H9 (cell line): ENCODE measurements at places on chromosomes 1 and 21. TPM values are rescaled to one million over a fixed set of nuclear protein-coding genes. Genes with fewer than 3 reads are reported as not detected.

GRCh38 chr21:39060485-39061083 is 122.7 kb downstream of the PSMG1 start:
- DNase-seq: no peak
- no peak overlapping the region for H3K27ac ChIP-seq
- H3K36me3 ChIP-seq: peaks cover 4% of the 10 kb centered on the region
- H3K27me3 ChIP-seq: no peaks in the 10 kb centered on the region
- H3K4me3 ChIP-seq: no peak overlapping the region

DNA sequence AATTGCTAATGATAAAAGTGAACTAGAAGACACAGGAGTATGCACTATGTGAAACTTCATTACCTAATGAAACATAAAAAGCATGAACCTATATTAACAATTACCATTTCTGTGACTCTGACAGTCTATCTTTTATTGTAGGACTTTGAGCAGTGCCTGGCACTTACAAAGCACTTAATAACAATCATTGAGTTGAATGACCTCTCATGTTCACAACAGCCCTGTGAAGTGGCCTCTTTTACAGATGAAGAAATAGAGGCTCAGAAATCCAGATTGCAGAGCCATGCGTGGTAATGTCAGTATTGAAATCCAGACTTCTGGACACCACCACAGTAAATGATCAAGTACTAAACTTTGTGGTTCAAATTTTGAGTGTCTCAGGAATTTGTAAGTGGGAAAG is 326.4 kb downstream of the NTNG1 start:
- H3K36me3 ChIP-seq: no peaks in the 10 kb centered on the region
- H3K4me3 ChIP-seq: no peak overlapping the region
- no peaks in the 10 kb centered on the region for H3K4me1 ChIP-seq
- no peak overlapping the region for H3K27ac ChIP-seq

DNA sequence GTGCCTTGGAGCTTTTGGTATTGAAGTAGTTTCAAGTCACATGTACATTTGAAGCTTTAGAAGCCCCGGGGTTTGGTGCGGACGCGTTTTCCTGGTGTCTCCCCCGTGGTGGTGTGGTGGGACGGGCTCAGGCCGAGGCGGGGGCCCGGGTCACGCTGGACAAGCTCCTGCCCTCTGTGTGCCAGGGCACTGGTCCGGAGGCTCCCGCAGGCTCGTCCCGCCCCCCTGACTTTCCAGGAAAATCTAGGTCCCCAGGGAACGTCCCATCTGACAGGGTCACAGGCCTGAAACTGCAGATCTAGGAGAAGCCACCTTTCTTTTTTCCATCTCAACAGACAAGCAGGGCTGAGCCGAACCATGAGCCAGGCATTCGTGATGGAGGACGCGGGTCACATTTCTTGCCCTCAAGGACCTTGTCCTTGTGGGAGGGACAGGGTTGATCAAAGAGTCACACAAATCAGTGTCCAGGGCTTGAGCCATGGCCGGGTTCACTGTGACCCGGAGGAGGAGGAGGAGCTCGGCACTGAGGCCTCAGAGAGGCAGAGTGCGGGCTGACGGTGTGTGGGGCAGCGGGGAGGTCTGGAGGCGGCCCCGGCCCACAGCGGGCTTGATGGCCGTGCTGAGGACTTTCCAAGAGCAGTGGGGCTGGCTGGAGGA is 1.6 kb downstream of the DMRTB1 start:
- DNase-seq: no peak
- H3K4me1 ChIP-seq: no peaks in the 10 kb centered on the region
- H3K4me3 ChIP-seq: no peak overlapping the region
- H3K27ac ChIP-seq: no peak overlapping the region
- H3K27me3 ChIP-seq: no peaks in the 10 kb centered on the region
- no peaks in the 10 kb centered on the region for H3K36me3 ChIP-seq

DNA sequence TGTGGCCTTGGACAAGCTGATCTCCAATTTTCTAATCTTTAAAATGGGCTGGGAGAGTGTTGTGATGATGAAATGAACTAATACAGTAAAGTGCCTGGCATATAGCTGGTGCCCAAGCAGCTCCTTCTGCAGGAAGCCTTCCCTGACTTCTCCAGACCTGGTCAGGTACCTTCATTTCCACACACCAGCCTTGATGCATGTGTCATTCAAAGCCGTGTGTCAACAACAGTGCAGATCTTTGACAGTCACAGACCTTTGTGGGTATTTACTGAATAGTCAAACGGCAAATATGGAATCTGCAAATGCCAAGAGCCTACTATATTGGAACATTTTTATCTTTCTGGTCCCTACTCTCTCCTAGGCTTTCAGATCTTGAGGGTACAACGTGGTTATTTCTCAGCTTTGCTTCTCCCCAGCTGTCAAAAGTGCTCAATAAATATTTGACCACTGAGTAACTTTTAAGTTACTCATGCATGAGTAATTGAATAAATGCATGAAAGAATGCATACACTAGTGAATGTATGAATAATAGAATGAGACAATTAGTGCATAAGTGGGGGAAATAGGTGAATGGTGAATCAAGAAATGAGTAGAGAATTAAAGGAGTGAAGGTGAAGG is 75.4 kb downstream of the MDM4 start:
- no peak overlapping the region for H3K27ac ChIP-seq
- no peaks in the 10 kb centered on the region for H3K36me3 ChIP-seq
- no peak for DNase-seq
- H3K4me1 ChIP-seq: peaks cover 5% of the 10 kb centered on the region; the same call in 1 of the 2 replicates

- H3K4me1 ChIP-seq: no peaks in the 10 kb centered on the region
- H3K27me3 ChIP-seq: no peaks in the 10 kb centered on the region
- H3K27ac ChIP-seq: no peak overlapping the region
- no peak overlapping the region for H3K4me3 ChIP-seq
- no peaks in the 10 kb centered on the region for H3K36me3 ChIP-seq
Observed at GRCh38 chr1:188444526-188444925, 1615.8 kb downstream of the PLA2G4A start.

CLCA2 gene
- not detected in 2 replicates for total RNA-seq

- H3K36me3 ChIP-seq: no peaks in the 10 kb centered on the region
- H3K4me1 ChIP-seq: no peaks in the 10 kb centered on the region
- no peak overlapping the region for H3K27ac ChIP-seq
- no peak overlapping the region for H3K4me3 ChIP-seq
- no peak for DNase-seq
Observed at GRCh38 chr1:48077795-48078222, 80.6 kb upstream of the TRABD2B start.

DNA sequence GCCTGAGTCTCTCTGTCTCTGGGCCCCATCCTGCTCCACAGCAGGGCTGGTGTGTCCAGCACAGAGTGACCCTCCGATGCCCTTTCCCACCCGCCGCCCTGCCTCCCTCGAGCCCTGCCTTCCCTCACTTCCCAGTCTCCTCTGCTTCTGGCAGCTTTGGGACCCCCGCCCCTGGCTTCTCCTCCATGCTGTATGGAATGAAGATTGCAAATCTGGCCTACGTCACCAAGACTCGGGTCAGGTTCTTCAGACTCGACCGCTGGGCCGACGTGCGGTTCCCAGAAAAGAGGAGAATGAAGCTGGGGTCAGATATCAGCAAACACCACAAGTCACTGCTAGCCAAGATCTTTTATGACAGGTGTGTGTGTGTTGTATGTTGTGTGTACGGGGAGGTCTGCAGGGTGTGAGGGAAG is 14.3 kb downstream of the MOV10 start:
- no peak for DNase-seq
- no peaks in the 10 kb centered on the region for H3K27me3 ChIP-seq

FAM177B gene
- total RNA-seq: not detected in 2 replicates

DNA sequence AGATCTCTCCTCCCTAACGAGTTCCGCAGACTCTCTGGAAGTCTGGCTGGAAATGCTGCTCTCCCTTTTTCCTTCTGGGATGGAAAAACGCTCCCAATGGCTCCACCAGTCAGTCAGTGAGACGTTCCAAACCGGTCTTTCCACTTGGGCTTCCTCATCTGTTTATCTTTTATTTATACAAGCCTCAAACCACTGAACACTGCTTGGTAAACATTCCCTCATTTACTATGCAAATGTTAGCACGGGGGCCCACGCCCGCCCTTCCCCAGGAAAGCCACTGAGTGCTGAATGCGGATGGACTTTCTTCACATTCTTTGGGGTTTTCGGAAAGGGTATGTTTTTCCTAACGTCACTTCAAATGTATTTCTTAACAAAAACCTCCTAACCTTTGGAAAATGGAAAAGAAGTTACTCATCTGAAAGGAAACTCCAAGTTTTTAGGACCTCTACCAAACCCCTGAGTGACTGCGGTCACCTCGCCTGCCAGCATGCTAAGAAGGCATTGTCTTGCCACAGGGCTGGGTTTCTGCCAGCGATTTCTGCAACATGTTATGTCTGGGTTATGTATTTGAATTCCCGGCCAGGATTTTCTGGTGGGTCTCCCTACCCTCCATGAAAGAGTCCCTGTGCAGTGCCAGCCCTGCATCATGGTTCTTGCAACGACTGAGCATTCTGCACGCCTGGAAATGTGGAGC is 14.0 kb upstream of the UMODL1 start:
- H3K27ac ChIP-seq: no peak overlapping the region
- H3K4me3 ChIP-seq: no peak overlapping the region
- peaks cover 2% of the 10 kb centered on the region; the same call in 1 of the 2 replicates for H3K36me3 ChIP-seq
- H3K27me3 ChIP-seq: no peaks in the 10 kb centered on the region
- no peak for DNase-seq

- DNase-seq: peak; percentile 34
- no peaks in the 10 kb centered on the region for H3K27me3 ChIP-seq
- H3K27ac ChIP-seq: no peak overlapping the region
Observed at GRCh38 chr1:114551400-114551799, 30.0 kb downstream of the BCAS2 start.

GRCh38 chr21:29857150-29857549 is 82.6 kb downstream of the GRIK1 start:
- no peak for DNase-seq
- peaks cover 8% of the 10 kb centered on the region; the same call in 1 of the 2 replicates for H3K4me1 ChIP-seq
- H3K27me3 ChIP-seq: no peaks in the 10 kb centered on the region
- H3K4me3 ChIP-seq: no peak overlapping the region

CFAP45 gene
- total RNA-seq: 0.53 and 0.85 TPM in 2 replicates

DNA sequence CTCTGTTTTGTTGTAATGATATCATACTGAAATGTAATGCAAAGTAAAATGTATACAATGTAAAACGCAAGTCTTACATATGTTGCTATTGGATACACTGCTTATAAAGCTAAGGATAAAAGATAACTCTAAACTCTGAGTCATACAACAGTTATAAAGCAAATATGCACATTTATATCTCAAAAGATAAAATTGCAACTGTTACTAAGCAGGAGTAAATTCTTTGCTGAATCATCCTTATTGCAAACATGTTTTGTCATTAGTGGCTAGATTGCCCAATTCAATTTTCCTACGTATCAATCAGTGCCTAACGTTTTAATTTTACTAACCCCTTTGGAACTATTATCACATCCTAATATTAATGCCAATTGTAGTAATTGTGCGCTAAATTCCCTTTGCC is 762.9 kb downstream of the LTN1 start:
- no peaks in the 10 kb centered on the region for H3K27me3 ChIP-seq

- H3K27me3 ChIP-seq: no peaks in the 10 kb centered on the region
- no peak for DNase-seq
- H3K4me1 ChIP-seq: no peaks in the 10 kb centered on the region
- no peaks in the 10 kb centered on the region for H3K36me3 ChIP-seq
- no peak overlapping the region for H3K27ac ChIP-seq
- no peak overlapping the region for H3K4me3 ChIP-seq
Observed at GRCh38 chr1:28803662-28804061, 8.3 kb upstream of the OPRD1 start.

COA6 gene
- 42.3 and 50.3 TPM in 2 replicates for total RNA-seq

DNA sequence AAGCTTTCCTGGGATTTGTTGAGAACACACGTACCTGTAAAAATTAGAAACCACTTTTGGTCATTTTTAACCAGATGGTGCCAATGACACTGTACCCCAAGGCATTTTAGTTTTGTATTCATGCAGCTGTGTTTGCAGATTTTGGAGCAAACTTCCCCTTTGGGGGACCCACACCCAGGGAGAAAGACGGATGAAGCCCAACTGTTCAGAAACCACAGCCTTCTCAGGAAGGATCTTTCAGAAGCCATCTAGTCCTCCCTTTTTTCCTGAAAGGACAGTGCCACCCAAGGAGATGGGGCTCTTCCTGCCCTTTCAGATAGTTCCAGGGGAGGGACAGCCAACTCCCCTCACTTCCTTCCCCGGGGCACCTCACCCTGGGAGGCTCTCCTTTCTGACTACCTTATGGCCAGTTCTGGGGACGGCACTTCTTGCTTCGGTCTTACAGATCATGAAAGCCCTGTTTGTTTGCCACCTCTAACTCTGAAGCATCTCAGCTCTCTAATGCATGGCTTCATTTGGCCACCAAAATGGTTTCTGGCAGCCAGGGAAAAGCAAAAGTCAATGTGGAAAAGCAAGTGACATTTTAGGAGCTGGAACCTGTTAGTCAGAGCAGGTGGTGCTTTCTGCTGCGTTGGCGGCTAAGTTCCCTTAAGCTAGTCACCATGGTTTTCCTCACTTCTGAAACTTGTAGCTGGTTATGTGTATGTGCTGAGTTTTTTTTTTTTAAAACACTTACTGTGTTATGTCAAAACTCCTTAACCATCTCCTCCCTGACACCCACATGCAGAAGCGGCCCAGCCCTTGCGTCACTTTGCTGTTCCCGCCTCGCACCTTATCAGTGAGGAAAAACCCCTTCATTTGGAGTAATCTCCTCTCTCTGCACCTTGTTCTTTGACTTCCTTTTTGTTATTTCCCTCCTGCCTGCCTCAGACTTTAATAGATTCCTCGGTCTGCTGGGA is 10.1 kb downstream of the TMCC2 start:
- peaks cover 9% of the 10 kb centered on the region; the same call in 1 of the 2 replicates for H3K36me3 ChIP-seq
- no peaks in the 10 kb centered on the region for H3K4me1 ChIP-seq
- no peak for DNase-seq
- H3K4me3 ChIP-seq: no peak overlapping the region

GRCh38 chr1:19596065-19596713 is 47.9 kb upstream of the NBL1 start:
- H3K36me3 ChIP-seq: peaks cover 2% of the 10 kb centered on the region; the same call in 2 of the 3 replicates
- H3K27ac ChIP-seq: peak overlapping the region; percentile 79
- H3K4me3 ChIP-seq: peak overlapping the region; percentile 98
- no peaks in the 10 kb centered on the region for H3K27me3 ChIP-seq

- no peak for DNase-seq
- no peak overlapping the region for H3K27ac ChIP-seq
Observed at GRCh38 chr1:1208713-1209433, 2.5 kb upstream of the TNFRSF18 start.

FABP3 gene
- total RNA-seq: 9.0 and 10.2 TPM in 2 replicates
